Activated CD8-positive, alpha-beta memory T cell treated with anti-CD3 and anti-CD28 coated beads, Interleukin-2, amount 50 U/mL, for 4 hours (primary cell): ENCODE measurements at places on chromosomes 4 and X.

- no peak for DNase-seq
These were observed 275.6 kb downstream of the LDB2 start for GRCh38 chr4:16622826-16623225.

DNA sequence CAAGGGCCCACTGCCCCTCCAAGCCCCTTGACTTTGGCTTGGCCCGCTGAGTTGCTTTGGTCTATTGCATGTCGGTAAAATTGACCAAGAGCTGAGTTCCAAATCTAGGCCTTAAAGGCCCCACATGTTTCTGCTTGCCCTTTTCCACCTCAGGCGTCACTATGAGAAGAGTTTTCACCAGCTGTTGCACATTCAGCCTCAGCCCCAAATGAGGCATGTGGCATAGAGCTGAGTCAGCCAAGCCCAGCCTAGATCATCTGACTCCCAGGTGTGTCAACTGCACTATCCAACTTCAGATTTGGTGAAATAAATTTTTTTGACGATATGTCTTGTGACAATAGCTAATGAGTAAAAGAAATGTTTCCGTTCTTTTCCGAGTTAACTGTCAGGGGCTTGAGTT is 424.5 kb upstream of the FAM47C start:
- DNase-seq, result no peak

GRCh38 chr4:118757761-118758251 is 72.6 kb downstream of the METTL14 start:
- no peak for DNase-seq

DNA sequence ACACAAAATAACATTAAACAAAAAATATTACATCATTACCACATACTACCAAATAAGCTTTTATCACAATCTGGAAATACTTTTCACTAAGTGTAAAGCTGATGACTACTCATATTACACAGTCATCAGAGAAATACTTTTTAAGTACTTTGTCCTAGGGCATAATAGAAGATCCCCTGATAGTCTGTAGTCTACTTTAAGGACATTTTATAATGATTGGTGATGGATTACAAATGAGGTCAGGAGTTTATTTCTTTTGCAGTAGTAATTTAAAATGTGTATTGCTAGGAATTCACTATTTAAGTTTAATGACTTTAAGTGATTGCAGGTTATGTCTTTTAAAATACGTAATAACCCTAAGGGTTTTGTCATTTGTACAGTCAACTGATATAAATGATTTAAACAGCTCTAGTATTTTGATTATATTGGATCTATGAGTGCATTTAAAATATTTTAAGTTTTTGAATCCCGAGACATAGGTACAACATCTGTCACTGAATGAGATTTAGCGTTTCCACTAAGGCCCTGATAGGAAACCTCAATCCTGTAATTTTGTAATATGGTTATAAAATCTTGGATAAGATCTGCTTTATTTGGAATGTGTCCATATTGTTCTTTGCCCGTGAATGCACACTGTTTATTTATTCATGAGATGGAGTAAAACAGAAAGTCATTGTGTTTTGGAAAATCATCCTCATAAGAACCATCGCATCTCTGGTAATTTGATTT is 189.5 kb downstream of the ARAP2 start:
- no peak for DNase-seq

GRCh38 chrX:26580021-26580420 is 364.1 kb downstream of the MAGEB5 start:
- no peak for DNase-seq

GRCh38 chr4:15148199-15148598 is 145.9 kb downstream of the CPEB2 start:
- no peak for DNase-seq

- no peak for DNase-seq
These were observed 127.9 kb upstream of the DMD start for GRCh38 chrX:33339219-33339618.

GRCh38 chr4:42628740-42629139 is 28.2 kb downstream of the ATP8A1 start:
- no peak for DNase-seq

DNA sequence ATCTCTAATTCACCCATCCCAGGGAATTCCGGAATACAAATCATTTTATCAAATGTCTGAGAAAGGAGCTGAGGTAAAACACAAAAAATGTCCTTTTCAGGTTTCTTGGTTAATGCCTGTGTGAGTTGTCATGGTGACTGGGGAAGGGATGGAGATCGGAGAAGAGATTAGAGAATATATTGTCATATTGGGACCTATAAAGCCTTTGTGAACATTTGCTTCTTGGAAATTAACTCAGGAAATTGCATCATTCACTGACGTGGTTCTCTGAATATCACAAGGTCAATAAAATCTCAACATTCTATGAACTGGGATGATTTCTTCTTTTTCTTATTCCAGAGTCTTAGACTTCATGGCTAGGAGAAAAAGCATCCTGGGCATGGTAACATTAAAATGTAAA is 174.8 kb upstream of the GLRA2 start:
- no peak for DNase-seq

- DNase-seq, result no peak
These were observed at the start of gene CLNK for GRCh38 chr4:10684631-10685030. Gene CLNK (minus strand): TSS chr4:10684768. CDS start chr4:10667869, 16,899 bp downstream.

DNA sequence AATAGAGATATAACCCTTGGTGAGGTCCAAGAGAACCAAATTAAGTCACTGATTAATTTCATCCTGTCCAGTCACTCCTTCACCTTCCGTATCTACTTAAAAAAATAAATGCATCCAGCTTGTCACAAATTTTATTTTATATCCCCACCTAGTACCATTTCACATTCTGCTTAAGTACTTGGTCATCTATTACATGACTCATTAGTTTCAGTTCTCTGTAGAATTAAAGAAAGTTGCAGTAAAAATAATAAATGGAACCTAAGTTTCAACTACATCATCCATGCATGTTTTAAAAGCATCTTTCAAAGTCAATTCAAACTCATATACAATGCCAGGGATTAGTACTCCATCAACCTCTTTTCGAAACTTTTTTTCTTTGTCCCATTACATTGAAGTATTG is 130.2 kb downstream of the SH2D1A start:
- DNase-seq, result no peak

DNA sequence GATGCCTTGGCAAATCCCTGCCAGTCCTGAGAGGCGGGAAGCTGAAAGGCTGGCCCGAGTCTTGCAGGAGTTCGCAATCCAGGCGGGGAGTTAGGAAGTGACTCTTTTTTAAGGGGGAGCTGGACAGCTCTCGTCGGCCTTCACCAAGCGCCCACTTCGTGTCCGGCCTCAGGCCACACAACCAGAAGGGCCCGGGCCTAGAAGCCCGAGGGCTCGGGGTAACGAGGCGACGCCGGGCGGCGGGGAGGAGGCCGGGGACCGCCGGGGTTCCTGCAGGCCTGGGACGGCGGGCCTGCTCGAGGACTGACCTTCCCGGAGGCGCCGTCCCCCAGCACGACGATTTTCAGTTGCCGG is 395 bp downstream of the RAB28 start:
- no peak for DNase-seq

- DNase-seq, result no peak
These were observed 445.5 kb upstream of the SPANXN1 start for GRCh38 chrX:144801786-144802185.

DNA sequence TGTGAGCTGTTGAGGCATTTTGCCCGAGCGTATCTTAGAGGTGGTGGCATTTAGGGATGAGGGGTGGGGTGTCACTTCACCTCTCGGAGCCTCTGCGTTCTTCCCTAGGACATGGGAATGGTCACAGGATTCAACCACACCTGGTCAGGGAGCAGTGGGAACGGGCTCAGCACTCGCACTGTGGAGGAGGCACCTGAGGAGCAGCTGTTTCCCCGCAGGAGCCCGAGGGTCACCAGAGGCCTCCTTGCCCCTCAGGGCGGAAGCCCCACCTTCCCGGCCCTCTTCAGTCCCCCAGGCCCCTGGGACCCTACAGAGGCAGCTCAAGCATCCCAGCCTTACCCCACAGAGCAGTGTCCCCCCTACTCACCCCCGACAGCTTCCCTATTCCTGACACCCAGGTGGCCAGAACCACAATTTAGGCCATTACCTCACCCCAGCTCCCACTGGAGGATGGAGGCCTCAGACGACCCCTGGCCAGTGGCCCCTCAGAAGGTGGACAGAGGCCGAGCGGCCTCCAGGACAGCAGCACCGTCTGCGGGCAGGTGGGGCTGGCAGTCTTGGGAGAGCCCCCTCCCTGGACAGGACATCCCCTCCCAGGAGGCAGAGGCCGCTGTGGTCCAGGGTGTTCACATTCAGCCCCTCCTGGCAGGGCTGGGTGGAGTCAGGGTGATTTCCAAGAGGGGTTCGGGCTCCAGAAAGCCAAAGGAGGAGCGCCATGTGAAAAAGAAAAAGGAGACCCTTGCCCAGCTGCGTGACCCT is 4.2 kb upstream of the HTRA3 start:
- no peak for DNase-seq

GRCh38 chr4:183591301-183591700 is 67.7 kb downstream of the RWDD4 start:
- DNase-seq, result no peak

GRCh38 chr4:93761286-93761685 is 67.3 kb upstream of the ATOH1 start:
- no peak for DNase-seq

- DNase-seq, result no peak
These were observed 89.0 kb downstream of the NSUN7 start for GRCh38 chr4:40838742-40839141.

DNA sequence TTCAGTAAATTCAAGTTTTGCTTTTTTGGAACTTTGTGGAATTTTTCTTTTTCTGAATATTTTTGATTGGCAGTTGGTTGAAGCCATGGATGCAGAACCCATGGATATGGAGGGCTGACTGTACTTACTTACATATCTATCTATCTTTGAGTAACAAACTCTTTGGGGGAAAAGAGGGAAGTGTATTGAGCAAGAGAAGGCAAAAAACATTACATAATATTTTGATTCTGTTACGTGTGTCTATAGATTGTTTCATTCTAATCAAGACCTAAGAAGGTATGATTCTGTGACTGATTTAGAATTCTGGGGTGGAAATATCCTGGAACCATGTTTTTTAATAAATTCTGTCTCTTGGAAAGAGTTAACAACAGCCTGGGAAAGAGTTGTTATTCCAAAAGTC is 31.5 kb downstream of the GRSF1 start:
- DNase-seq, result no peak

- DNase-seq, result no peak
These were observed 41.9 kb downstream of the HPF1 start for GRCh38 chr4:169715826-169716225.

DNA sequence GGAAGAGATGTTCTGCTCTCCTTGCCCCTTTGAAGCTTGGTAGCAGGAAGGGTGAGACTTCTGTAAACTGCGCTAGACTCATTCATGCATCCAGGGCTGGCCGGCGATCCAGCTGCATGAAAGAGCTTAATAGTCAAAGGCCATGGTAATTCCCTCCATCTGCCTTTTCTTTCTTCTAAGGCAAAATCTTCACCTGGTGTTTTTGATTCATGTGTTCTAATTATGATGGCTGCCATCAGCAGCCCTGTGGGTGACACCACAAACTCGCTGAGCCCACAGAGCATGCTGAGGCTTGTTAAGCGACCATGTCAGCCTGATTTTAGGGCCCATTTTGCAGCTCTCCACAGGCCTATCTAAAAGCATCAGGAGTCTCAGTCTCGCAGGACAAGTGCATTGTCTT is 450.1 kb upstream of the TENM3 start:
- no peak for DNase-seq

GRCh38 chr4:127586922-127587571 is 45.7 kb upstream of the INTU start:
- DNase-seq, result no peak

- no peak for DNase-seq
These were observed 81.6 kb downstream of the GPAT3 start for GRCh38 chr4:83617371-83618035.

DNA sequence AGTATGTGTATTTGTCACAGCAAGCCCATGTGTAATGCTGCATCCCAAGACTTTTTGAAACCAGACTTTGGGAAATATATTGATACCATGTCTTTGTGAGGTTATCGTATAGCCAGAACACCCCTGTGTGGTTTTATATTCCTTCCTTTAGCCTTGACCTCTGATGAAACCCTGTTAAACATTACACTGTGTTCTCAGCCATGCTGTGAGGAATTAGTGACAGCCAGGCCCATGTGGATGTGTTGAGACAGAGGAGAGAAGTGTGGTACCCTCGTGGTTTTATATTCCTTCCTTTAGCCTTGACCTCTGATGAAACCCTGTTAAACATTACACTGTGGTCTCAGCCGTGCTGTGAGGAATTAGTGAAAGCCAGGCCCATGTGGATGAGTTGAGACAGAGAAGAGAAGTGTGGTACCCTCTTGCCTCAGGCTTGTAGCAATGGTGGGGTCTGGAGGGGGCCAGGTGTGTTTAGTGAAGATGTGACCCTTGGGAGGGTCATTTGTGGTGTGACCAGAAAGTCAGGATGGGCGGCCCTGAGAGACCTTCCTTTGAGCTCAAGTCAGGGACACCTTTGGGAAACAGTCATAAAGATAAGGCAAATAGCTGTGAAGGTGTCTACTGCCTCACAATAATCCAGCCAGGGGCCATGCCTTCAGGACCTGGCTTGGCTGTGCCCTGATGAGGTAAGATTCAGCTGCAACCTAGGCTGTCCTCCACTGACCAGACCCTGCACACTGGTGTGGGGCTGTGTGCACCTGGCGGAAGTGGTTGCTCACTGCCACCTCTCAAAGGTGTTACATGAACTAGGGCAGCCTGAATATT is 110.0 kb downstream of the IRF2 start:
- DNase-seq, result no peak

DNA sequence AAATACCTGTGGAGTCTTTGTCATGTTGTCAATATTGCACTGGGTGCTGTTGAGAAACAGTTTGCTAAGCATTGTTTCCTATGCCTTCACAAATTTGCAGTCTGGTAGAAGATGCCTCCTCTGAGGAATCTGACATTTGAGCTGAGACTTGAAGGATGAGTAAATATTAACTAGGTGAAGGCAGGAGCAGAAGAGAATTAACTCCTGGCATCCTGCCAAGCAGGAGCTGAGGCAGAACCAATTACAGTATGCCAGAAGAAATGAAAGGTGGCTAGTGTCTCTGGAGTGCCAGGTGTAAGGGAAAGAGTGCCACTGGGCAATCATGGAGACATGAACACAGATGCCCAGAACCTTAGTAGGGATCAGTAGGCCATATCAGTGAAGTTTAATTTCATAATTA is 1778.2 kb upstream of the PCDH10 start:
- no peak for DNase-seq

DNA sequence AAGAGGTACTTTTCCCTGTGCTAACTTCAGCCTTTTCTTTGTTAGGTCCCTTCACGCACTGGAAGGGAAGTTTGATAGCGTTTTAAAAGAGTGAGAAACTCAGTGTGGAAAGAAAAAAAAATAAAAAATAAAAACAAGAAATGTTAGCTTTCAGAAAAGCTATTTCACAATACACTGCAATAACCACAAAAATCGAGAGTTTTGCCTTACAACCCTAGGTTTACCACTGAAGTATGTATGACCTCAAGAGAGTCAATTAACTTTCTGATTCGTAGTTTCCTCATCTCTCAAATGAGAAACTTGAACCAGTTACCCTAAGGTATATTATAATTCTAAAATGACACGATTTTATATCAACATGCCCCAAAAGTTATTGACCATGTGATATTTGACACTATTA is 93.9 kb upstream of the JADE1 start:
- DNase-seq, result no peak
